Activated effector memory CD4-positive, alpha-beta T cell treated with Interleukin-2 at 50 U/mL for 16 hours (primary cell): ENCODE measurements at places on chromosomes 7 and 10.
A peak's percentile ranks its signal among the peaks of the same experiment; 100 is the strongest.

GRCh38 chr10:117830787-117831212 is 215.9 kb downstream of the RAB11FIP2 start:
- DNase-seq = peak; percentile 3

- no peak for DNase-seq
Measured at GRCh38 chr7:30736291-30736690, 15.6 kb upstream of the INMT start.

DNA sequence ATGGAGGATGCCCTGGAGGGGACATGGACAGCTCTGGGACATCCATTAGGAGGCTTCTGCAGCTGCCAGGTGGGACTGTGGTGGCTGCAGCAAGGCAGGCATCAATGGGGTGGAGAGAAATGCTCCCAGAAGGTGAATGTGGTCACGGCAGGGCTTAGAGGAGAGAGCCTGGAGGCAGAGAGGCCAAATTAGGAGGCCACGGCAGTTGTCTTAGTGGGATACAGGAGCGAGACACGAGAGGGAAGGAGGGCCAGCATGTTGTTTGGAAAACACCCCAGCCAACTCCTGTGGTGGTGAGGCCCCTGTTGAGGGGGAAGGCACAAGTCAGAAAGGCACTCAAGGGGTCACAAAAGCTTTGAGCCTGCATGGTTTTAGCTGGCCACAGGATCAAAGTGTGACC is 14.6 kb upstream of the ECHDC3 start:
- DNase-seq = no peak

DNA sequence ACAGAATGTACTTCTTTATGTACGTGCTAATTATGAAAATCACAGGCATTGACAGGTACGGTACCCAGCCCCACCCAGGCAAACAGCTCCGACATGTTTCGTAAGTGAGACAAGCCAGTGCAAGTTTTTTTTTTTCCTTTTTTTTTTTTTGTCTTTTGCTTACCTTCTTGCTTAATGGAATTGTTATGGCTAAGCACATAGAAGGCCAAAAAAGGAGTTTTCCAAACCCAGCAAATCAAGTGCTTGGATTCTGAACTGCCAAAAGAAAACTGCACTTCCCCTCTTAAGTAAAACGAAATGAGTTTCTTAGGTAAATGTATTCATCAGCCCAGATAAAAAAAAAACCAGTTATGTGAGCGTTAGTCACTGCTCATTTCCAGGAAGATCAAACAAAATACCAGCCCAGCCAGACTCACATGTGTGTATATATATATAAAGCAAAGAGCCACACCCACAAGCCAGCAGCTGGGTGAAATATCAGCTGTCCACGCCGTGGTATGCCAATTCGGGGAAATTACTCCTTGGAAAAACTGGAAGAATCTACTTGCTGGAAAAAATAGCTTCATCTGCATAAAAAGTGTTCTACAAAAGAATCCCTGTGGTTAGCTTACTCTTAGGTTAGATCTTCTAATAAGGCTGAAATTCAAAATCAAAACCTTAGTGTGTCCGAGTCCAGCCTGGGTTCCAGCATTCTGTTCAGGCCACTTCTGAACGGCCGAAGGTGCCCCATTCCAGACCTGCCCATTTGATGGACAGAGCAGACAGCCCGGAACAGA is 8.0 kb downstream of the KLF6 start:
- DNase-seq = peak; percentile 42

DNA sequence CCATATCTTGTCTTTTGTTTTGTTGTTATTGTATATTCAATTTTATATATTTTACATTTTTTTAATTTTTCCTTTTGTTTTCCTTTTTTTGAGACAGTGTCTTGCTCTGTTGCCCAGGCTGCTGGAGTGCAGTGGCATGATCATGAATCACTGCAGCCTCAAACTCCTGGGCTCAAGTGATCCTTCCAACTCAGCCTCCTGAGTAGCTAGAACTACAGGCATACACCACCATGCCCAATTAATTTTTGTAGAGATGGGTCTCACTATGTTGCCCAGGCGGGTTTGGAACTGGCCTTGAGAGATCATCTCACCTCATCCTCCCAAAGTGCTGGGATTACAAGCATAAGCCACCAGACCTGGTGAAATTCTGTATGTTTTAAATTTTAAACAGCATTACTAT is 25.4 kb upstream of the TNKS2 start:
- no peak for DNase-seq

- no peak for DNase-seq
Measured at GRCh38 chr7:103129702-103130549, 19.0 kb downstream of the NAPEPLD start.

DNA sequence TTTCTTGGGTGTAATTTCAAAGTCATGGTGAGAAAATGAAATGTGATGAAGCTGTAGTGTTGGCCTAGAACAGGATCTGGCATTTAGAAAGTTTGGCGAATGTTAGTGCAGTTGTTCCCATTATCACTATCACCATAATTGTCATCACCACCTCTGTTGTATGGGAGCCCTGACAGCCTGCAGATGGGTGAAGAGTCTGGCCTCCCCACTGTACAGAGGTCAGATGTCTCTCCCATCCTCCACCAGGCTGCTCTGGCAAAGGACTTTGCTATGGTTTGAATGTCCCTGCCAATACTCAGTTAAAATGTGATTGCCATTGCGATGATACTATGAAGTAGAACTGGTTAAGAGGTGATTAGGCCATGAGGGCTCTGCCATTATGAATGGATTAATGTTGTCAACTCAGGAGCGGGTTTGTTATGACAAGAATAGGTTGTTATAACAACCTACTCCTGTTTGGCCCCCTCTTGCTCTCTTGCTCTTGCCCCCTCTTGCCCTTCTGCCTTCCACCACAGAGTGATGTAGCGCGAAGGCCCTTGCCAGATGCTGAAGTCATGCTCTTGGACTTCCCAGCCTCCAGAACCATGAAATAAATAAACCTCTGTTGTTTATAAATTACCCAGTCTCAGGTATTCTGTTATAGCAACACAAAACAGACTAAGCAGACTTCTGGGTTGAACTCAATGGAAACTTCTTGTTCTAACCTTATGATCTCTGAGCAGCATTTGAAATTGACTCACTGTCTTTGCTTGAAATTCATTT is 90.0 kb downstream of the GRK5 start:
- DNase-seq = no peak

DNA sequence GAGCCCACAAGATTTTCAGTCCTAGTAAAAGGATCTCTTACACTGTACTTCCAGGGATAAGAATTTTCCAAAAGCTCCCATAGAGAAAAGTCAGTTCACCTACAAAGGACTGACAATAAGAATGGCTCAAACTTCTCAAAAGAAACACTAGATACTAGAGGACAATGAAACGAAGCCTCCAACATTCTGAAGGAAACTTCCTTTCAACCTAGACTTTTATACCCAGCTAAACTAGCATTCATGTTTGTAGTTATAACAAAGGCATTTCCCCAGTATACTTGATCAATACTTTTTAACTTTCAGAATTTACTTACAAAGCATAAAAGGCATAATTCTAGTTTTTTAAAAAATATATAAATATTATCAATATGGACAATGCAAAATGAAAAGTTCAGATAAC is 41.0 kb upstream of the DNAAF5 start:
- DNase-seq = no peak

DNA sequence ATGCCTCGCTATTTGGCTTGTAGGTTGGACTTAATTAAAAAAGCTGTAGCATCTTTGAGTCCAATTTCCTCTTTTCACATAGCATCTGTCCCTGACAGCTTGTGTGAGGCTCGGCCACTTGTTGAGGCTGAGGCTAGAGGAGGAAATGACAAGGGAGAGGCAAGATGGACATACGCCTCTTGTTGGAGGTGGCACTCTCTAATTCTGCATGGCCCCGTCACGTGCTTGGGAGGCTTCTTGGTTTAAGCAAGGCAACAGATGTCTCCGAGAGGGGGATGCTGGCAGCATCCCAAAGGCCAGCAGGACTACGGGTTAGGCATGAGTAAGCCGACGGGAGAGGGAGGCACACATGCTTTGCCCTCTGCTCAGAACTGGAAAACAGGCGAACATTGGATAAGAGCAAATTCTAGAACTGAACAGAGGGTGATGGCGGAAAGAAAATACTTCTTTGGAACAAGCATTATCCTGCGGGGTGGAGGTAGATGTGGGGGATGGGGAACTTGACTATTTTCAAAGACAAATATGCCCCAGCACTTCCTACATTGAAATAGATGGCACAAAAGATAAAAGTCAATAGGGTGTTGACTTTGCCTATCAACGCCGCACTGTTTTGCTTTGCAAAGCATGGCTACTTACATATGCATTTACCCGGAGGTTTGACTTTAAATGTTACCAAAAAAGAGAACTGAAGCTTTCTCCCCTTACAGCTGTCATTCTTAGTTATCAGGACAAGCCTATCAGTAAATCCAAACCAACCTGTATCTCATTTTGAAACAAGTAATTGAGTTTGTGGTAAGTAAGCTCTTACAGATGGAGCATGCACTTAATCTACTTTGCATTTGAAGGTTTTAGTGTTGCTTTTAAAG is 94.8 kb downstream of the CHN2 start:
- DNase-seq = no peak

DNA sequence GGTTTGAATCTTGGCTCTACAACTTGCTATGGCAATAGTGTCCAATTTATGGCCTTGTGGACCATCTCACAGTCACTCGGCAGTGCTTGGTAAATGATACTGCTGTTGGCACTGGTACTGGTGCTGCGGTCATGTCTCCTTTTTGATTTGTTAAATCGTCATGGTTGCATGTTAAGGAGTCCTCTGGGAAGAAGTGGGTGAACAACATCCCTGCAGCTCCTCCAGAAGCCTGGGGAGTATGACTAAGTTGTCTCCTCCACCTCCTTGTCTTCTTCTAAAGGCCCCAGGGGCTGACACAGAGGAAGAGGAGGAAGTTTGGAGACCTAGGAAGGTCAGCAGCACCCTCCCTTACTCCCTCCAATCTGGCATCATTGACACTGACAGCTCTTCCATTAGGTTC is 8.5 kb downstream of the ITPRIP start:
- no peak for DNase-seq

- DNase-seq = no peak
Measured at GRCh38 chr7:134690016-134690415, 43.4 kb downstream of the BPGM start.

GRCh38 chr10:26937371-26937770 is 76.6 kb upstream of the ABI1 start:
- DNase-seq = no peak

DNA sequence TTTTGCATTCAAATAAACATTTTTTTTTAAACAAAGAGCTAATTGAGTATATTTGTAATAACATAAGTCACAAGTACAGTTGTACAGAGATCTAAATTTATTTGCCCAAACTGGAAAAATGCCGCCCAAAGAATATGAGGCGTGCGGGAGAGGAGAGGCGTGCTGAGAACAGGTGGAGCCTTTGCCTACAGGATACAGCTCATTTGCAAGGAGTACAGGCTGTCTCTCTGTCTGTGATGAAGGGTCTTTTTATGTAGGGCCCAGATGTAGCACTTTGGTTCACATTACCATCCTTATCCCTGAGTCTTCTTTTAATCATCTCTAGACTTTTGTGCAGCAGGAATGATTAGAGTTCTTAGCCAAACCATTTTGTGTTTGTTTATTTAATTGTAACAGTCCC is 58.2 kb downstream of the POU6F2 start:
- no peak for DNase-seq

GRCh38 chr7:101140746-101141382 is 13.4 kb upstream of the AP1S1 start:
- no peak for DNase-seq

- no peak for DNase-seq
Measured at GRCh38 chr7:112300831-112301407, 94.4 kb downstream of the ZNF277 start.

DNA sequence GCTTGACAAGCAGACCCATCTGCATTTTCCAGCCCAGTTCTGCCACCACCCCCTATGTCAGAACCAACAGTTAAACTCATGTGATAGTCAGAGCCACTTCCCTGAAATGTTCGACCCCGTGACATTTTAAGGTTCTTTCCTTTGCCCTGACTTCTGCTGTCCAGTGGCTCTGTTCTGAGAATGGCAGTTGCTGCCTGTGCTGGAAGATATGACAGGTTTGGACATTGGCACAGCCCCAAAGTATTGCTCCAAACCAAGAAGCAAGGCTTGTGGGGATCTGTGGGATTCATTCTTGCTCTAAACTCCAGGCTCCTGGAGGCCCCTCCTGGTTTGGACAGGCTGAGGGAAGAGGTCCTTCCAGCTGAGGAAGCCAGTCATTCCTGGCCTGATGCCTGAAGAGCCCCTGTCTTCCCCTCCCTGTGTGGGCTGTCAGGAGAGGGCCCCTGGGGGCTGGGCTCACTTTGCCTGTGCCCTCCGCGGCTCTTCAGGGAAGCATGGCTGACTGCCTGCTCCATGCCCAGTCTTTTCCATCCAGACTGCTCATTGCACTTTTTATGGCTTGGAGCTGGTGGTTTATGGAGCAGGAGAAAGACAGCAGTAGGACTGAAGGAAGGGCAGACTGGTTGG is 138.0 kb downstream of the CDH23 start:
- no peak for DNase-seq

DNA sequence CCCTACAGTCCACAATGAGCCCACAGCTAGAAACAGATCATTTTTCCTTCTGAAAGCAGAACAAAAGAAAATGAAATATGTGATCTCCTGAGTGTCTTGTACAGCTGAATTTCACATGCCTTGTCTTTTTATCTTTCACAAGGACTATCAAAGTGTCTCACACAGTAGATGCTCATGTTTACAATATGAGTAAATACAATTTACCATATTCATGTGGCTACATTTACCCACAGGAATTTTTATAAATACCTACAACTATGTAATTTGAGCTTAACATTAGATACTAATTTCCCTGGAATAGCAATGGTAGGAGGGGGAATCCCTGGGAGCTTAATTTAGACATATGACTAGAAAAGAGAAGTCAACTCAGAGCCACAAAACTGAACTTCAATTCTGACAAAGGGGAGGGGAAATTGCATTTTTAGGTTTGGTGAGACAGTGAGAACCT is 186.2 kb downstream of the MACC1 start:
- DNase-seq = no peak

GRCh38 chr10:15263657-15264323 is 95.3 kb upstream of the NMT2 start:
- no peak for DNase-seq

- DNase-seq = no peak
Measured at GRCh38 chr10:29099001-29099400, 189.9 kb upstream of the LYZL1 start.

- no peak for DNase-seq
Measured at GRCh38 chr7:1638215-1638661, 31.8 kb upstream of the ELFN1 start.

DNA sequence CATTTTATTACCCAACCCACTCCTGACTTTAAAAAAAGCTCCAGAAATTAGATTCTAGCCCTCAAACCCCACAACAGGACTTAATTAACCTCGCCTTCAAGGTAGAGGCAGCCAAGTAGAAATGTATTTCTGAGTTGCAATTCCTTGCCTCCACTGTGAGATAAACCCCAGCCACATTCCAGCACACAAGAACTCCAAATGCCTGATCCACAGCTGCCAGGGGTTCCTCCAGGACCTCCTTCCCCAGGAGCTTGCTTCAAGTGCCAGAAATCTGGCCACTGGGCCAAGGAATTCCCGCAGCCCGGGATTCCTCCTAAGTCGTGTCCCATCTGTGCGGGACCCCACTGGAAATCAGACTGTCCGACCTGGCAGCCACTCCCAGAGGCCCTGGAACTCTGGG is 25.9 kb upstream of the ARL4A start:
- DNase-seq = no peak

GRCh38 chr10:49011756-49012155 is 72.1 kb upstream of the LRRC18 start:
- no peak for DNase-seq

GRCh38 chr7:19665399-19666008 is 43.3 kb downstream of the POLR1F start:
- no peak for DNase-seq
